ENCODE measurements at places on chromosomes 1 and 21.
A peak's percentile ranks its signal among the peaks of the same experiment; 100 is the strongest.

- DNase-seq = no peak
Observed at GRCh38 chr21:36023092-36023480, 37.2 kb downstream of the SETD4 start.

GRCh38 chr1:109312978-109313775 lies 6.4 kb upstream of the MYBPHL start:
- no peak for DNase-seq

DNA sequence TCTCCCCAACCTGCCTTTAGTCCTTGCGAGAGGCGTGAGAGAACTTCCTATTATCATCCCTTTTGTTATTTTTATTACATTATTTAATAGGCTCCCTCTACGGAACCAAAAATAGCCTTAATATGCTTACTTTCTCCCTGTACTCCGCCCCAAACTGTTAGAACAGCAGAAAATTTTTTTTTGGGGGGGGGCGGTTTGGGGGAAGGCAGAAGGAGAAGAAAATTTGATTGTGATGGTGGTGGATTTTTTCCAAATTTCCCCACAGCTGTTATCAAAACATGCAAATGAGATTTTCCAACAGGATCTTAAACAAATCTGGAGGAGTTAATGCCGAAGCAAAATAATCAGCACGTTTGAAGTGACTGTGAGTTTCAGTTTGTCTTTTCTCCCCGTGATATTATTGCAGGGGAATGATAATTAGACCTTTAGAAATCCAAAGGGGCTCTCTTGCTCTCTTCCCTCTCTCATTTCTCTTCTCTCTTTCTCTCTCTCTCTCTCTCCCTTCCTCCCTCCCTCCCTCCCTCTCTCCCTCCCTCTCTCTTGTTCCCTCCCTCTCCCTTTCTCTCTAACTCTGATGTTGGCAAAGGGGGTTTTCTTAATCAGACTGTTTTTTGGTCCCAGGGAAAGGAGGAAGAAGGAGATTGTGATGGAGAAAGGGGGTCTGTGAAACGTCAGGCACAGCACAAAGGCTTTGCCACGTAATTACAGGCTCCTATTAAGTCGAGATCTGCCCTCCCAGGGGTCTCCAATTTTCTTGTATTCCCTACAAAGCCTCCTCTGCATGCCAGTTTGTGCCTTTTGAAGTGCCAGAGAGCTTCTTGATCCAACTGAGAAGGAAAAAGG lies 1.1 kb upstream of the PRRX1 start:
- DNase-seq = no peak

- DNase-seq = no peak
Observed at GRCh38 chr1:191851799-191852595, 306.3 kb upstream of the RGS18 start.

DNA sequence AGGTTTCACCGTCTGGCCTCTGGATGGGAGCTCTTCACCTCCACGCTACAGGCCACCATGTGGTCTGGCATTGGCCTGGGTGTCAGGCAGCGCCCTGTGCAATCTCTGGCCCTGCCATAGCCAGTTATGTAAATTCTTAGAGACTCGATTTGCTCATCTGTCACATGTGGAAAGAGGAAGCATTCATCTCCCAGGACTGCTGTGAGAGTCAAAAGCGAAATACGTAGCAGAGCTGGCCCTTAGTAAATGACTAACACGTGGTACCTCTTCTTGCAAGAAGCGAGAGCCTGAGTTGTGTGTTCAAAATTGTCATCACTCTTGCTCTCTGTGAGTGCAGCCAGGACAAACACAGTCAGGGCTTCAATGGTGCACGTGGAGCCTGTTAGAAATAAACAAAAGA lies 159.0 kb upstream of the BACE2 start:
- DNase-seq = no peak

- DNase-seq = no peak
Observed at GRCh38 chr1:40130892-40131291, 30.3 kb upstream of the RLF start.

- DNase-seq = peak; percentile 29
Observed at GRCh38 chr1:48093696-48094528, 96.7 kb upstream of the TRABD2B start.

GRCh38 chr1:40477678-40478053 lies 576 bp downstream of the ZFP69 start:
- no peak for DNase-seq

GRCh38 chr21:41926117-41926806 lies 27.6 kb downstream of the C2CD2 start:
- no peak for DNase-seq

GRCh38 chr21:29279558-29279957 lies 19.2 kb upstream of the BACH1 start:
- DNase-seq = no peak

DNA sequence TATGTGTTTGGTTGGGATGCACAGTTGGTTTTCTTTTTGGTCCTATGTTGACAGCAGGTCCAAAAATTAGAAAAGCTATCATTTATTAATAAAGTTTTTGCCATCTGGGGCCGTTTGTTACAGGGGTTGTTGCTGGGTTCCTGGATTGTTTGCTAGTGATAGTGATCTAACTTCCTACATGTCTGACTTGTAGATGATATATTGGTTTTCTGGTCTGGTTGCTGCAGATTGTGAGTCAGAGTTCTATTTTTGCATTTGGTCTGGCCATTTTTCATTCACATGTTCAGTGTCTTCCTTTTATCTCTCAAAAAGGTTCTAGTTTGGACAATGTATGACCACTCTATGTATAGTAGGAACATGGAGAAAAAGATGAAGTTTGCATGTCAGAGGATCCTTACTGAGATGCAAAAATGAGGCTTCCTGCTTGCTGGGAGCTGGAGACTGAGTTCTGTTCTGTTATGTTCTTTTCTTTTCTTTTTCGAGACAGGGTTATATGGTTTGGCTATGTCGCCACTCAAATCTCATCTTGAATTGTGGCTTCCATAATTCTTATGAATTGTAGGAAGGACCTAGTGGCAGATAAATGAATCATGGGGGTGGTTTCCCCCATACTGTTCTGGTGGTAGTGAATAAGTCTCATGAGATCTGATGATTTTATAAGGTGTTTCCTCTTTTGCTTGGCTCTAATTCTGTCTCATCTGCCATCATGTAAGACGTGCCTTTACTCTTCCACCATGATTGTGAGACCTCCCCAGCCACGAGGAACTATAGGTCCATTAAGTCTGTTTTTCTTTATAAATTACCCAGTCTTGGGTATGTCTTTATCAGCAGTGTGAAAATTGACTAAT lies 4.2 kb upstream of the NVL start:
- no peak for DNase-seq

DNA sequence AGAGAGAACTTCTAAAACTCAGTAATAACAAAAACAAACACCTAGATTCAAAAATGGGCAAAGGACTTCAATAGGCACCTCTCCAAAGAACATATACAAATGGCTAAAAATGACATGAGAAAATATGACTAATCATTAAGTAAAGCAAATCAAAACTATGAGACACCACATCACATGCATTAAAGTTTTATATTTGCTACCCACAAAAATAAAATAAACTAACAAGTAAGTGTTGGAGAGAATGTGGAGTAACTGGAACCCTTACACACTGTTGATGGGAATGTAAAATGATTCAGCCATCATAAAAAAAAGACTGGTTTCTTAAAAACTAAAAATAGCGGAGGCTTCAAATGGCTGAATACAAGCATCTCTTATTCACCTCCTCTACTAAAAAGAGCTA lies 262.1 kb upstream of the PKN2 start:
- no peak for DNase-seq

DNA sequence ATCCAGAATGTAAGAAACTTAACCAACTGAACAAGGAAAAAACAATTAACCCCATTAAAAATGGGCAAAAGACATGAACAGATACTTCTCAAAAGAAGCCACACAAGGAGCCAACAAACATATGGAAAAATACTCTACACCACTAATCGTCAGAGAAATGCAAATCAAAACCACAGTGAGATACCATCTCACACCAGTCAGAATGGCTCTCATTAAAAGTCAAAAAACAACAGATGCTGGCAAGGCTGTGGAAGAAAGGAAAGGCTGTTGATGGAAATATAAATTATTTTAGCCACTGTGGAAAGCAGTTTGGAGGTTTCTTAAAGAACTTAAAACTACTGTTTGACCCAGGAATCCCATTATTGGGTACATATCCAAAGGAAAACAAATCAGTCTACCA lies 51.2 kb downstream of the RGS4 start:
- DNase-seq = no peak

GRCh38 chr1:186626356-186626932 lies 53.8 kb downstream of the PTGS2 start:
- DNase-seq = no peak

DNA sequence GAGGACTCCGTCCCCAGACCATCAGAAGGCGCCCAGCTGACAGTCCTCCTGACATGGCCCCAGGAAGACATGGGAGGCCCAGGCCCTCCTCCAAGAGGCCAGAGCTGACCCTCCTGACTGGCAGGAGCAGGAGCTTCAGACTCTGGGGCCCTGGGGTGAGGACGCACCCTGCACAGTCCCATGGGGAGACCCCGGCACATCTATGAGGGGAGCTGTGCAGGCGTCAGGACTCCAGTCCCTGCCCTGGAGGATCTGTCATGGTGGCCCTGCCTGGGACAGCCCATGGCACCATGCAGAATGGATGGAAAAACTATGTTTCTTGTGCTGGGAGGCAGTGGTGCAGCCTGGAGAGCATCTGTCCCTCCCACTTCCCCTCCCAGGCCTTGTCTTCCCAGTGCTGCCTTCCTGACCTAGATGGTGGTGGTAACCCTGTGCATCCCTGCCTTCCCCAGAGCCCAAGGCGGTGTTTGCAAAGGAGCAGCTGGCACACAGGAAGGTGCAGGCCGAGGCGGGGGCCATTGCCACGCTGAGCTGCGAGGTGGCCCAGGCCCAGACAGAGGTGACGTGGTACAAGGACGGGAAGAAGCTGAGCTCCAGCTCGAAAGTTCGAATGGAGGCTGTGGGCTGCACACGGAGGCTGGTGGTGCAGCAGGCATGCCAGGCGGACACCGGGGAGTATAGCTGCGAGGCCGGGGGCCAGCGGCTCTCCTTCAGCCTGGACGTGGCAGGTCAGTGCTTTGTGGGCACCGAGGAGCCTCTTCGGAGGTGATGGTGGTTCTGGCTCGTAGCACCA lies 41.9 kb downstream of the OBSCN start:
- DNase-seq = no peak

DNA sequence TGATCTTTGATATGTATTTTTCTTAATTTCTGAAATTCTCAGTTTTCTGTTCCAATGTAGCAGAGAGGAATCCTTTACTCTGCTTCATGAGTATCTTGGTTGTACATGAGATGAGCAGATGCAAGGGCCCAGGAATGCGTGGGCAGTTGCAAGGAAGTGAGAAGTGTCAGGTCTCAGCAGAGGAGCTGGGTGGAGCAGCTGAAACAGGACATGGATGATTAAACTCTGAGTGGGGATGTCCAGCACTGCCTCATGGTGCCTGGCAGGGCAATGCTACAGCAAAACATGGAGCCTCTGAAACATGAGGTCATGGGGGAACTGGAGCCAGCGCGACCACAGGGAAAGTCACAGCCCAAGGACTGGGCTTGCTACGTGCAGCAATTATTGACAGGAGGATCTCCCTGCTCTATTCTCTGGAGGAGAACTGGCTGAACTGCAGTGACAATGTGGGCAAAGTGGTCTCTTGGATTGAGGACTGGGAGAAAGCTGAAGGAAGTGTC lies 48.4 kb downstream of the COLGALT2 start:
- no peak for DNase-seq

- DNase-seq = no peak
Observed at GRCh38 chr21:33327792-33328433, 3.1 kb downstream of the IFNAR1 start.

GRCh38 chr1:208748387-208749165 lies 504.4 kb upstream of the PLXNA2 start:
- DNase-seq = no peak

DNA sequence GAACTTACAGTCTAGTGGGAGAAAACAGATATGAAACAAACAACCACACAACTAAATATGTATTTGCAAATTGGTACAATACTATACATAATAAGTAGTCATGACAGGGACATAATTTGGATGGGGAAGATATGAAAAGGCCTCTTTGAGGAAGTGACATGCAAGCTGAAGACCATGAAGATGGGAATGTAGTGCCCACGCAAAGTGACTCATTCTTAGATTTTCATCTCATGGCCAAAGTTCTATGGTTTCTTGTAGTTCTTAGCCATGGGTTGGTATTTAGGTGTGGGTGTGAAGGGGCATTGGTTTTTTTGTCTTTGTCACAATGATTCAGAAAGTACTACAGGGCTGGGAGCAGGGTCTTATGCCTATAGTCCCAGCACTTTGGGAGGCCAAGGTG lies 105.4 kb upstream of the FAM78B start:
- DNase-seq = no peak

GRCh38 chr1:58545591-58546519 lies 671 bp downstream of the OMA1 start:
- peak; percentile 36 for DNase-seq

DNA sequence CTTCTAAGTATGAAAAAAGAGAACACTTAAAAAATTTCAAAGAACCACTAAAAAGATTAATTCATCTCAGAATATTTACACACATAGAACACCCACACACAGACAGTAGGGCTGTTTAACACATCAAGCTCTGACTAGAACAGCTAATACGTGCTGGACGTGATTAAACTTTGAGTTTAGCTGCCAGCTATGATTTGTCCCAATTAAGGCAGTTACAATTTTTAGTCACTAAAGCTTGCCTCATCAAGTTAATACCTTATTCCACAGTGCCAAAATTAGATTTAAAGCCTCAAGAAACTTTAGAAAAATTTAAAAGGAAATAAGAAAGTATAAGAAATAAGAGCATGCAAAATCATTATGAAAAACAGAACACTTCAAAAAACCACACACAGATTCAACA lies 18.9 kb downstream of the SLC16A1 start:
- DNase-seq = no peak

GRCh38 chr1:192952646-192953045 lies 106.5 kb downstream of the UCHL5 start:
- no peak for DNase-seq

- DNase-seq = no peak
Observed at GRCh38 chr1:248858096-248858890, 592 bp downstream of the ZNF692 start.

DNA sequence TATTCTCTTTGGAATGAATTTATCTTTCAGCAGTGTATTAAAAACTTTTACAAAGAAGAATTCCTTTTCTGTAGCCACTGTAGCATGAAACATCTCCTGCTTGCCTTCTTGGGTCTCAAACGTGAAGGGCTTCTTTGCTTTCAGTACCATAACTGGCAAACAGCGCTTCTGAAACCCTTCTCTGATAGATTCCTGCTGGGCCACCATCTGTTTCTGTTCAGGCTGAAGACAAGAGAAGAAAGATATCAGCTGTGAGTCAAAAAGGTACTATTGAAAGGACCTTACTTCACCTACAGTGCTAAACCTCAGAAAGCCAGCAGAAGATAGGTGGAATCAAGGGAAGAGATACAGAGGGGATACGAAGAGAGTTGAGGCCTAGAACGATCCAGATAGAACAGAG lies 10.5 kb downstream of the AIM2 start:
- no peak for DNase-seq

GRCh38 chr1:244112041-244112440 lies 61.0 kb downstream of the ZBTB18 start:
- no peak for DNase-seq

Measured in stimulated activated CD4-positive, alpha-beta T cell treated with anti-CD3 and anti-CD28 coated beads, TNF-alpha, amount 100 ng/mL, for 1 hour (primary cell).